Renal pelvis (tissue), 12 donors: ENCODE measurements at places on chromosomes 3 and 15. TPM values are rescaled to one million over a fixed set of nuclear protein-coding genes. Genes with fewer than 3 reads are reported as not detected.

P2RY1 gene
- 2.8 TPM for polyA plus RNA-seq

FOXB1 gene
- 0.08 TPM for polyA plus RNA-seq

SPESP1 gene
- polyA plus RNA-seq: 2.9 TPM

BFSP2 gene
- polyA plus RNA-seq: not detected

DNA sequence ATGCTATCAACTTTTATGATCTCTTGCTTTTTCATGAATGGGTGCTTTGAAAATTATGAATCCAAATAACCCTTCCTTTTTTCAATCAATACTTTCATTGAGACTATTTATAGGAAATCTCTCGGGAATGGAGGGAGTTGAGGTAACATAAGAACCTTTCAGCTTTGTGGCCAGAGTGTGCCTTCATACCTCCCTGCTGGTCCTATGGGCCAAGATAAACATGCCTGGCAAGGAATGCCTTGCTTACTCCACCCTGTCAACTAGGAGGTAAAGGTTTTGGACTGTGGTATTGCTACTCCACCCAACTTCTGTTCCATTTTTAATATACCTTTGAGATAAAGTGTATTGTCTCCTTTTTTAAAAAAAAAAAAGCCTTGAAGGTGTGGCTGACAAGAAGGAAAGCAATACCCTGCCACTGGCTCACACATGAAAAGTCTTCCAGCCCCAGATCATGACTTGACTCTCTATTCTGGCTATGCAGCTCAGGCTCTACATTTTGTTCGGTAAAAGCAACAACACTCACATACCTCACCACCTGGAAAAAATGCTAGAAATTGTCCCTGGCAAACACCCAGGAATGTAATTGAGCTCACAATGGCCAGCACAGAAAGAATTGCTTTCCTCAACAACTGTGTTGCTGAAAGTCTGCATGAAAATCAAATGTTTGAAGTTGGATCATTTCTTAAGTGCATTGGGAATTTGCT is 35.8 kb downstream of the COL8A1 start:
- DNase-seq: no peak

GRCh38 chr3:190552969-190553759 is 39.3 kb downstream of the IL1RAP start:
- no peak for DNase-seq

DNA sequence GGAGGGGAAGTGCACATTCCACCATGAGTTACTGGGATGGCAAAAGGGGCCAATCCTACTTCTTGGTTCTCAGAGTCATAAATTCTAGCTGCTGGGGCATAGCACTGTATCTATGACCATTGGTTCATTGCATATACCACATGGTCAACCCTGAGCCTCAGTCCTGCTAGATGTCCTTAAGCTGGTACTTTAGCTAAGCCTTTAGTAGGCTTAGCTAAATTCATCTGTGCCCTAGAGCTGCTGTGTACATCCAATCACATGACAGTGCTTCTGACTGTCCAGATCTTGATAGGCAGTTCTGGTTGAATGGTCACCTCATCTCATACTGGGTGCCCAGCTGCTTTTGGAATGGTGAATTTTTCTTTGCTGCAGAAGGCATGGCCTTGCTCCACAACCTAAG is 8.2 kb downstream of the NDUFB4 start:
- DNase-seq: no peak

GRCh38 chr3:58001086-58001467 is 7.1 kb upstream of the FLNB start:
- no peak for DNase-seq
